ENCODE measurements at places on chromosomes 16 and 17. TPM values are rescaled to one million over a fixed set of nuclear protein-coding genes. Genes with fewer than 3 reads are reported as not detected.

Gene ABCA10
- total RNA-seq, result not detected

Gene CRAMP1
- total RNA-seq, result 46.2 TPM

Gene RGS11
- 3.4 TPM for total RNA-seq

- no peaks in the 10 kb centered on the region for H3K36me3 ChIP-seq
- H3K4me3 ChIP-seq, result no peak overlapping the region
- H3K4me1 ChIP-seq, result no peaks in the 10 kb centered on the region
- H3K27ac ChIP-seq, result no peak overlapping the region
Measured at GRCh38 chr17:81460856-81461460, 51.6 kb downstream of the ACTG1 start.

- no peaks in the 10 kb centered on the region for H3K27me3 ChIP-seq
- no peak overlapping the region for H3K27ac ChIP-seq
- H3K4me3 ChIP-seq, result no peak overlapping the region
- peaks cover 3% of the 10 kb centered on the region for H3K4me1 ChIP-seq
Measured at GRCh38 chr17:79952901-79953300, 82.8 kb downstream of the TBC1D16 start.

DNA sequence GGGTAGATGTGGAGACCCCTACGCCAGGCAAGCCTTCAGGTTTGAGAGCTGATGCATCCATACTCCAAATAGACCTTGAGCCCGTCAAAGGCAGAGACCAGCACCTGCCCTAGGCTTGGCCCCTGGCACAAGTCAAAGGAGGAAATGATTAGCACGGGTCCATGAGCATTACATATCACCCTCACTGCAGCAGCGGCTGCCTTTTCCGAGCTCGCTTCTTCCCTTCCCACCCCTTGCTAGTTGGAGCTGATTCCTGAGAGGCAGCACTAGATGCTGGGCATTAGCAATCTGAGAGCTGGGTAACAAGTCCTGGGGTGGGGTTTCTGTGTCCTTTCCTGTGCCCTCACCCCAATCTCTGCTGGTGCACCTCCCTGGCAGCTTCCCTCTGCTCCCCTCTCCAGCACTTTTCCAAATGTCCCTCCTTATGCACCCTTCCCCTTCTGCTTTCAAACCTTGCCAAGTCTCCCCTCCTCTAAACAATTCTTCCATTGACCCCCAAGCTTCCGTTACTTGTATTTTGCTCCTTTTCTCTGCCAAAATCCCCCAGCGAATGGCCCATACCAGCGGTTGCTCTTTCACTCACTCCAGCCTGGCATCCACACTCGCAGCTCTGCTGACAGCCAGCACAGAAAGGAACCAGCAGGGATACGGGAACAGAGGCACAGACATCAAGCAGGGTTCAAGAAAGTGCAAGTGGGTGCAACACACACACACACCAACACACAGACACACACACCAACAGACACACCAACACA, 3.0 kb downstream of the CDRT4 start:
- DNase-seq, result no peak
- H3K27me3 ChIP-seq, result no peaks in the 10 kb centered on the region
- H3K4me1 ChIP-seq, result peaks cover 3% of the 10 kb centered on the region
- no peak overlapping the region for H3K4me3 ChIP-seq
- H3K36me3 ChIP-seq, result peaks cover 12% of the 10 kb centered on the region
- H3K27ac ChIP-seq, result no peak overlapping the region

DNA sequence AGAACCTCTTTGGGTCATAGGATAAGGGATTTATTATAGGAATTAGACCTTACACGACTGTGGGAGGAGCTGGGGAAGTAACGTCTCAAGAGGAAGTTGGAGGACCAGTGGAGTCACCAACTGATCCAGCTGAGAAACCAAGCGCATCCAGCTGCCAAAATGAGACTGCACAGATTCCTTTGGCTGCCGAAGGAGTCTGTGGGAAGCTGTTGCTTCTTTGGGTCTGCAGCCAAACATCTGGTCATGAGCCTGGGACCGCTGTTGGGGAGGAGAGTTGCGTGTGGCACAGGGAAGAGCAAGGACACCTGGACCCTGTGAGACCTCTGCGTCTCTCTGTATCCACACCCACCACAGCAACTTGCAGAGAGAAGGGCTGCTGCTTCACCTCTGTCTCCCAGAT, 2.4 kb upstream of the NACA2 start:
- H3K27ac ChIP-seq, result no peak overlapping the region
- DNase-seq, result no peak
- H3K36me3 ChIP-seq, result no peaks in the 10 kb centered on the region
- H3K27me3 ChIP-seq, result no peaks in the 10 kb centered on the region

- no peak for DNase-seq
- H3K36me3 ChIP-seq, result no peaks in the 10 kb centered on the region
- no peaks in the 10 kb centered on the region for H3K27me3 ChIP-seq
- no peak overlapping the region for H3K4me3 ChIP-seq
- H3K27ac ChIP-seq, result no peak overlapping the region
Measured at GRCh38 chr16:13083681-13084080, 182.3 kb downstream of the SHISA9 start.

DNA sequence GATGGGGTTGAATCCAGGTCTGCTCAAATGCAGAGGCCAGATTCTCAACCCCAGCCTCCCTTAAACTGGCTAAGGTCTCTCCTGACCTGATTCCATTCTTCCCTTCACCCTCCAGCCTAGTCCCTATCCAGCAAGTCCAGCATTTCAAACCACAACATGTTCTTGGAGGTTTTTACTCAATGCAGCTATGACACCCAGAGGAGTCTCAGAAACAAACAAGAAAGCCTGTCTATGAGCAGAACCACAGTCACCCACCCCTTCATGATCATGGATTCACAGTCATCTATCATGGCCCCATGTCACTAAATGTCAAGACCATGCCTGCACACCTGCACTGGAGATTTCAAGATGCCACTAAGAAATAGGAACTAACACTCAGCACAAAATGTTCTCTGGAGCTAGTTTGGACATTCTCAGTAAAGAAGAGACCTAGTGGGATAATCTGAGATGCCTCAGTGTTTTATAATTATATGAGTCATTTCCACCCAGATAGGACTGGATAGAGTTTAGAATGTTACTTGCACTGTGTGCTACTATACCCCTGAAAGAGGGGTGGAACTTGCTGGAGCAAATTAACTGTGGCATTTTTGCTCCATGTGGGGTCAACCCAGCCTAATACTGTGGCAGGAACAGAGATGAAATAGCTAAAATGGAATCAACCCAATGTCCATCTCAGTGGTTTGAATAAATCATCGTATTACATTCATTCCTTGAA, 9.5 kb upstream of the METTL22 start:
- no peaks in the 10 kb centered on the region for H3K36me3 ChIP-seq
- DNase-seq, result no peak
- H3K27ac ChIP-seq, result no peak overlapping the region
- no peaks in the 10 kb centered on the region for H3K27me3 ChIP-seq
- H3K4me1 ChIP-seq, result no peaks in the 10 kb centered on the region

GRCh38 chr16:67216612-67217490, 10.1 kb upstream of the TMEM208 start:
- no peaks in the 10 kb centered on the region for H3K36me3 ChIP-seq
- H3K27me3 ChIP-seq, result no peaks in the 10 kb centered on the region
- no peak for DNase-seq
- no peaks in the 10 kb centered on the region for H3K4me1 ChIP-seq
- H3K4me3 ChIP-seq, result no peak overlapping the region

GRCh38 chr17:69961501-69962145, 113.4 kb upstream of the KCNJ16 start:
- DNase-seq, result peak; percentile 73
- no peaks in the 10 kb centered on the region for H3K4me1 ChIP-seq
- H3K4me3 ChIP-seq, result peak overlapping the region; percentile 62

Data from H9 (cell line).